Suppressor macrophage treated with lipopolysaccharide for 4 hours (primary cell): ENCODE measurements at places on chromosomes 3 and 15.

- DNase-seq = peak; percentile 90
Measured at GRCh38 chr3:16399473-16399872, 114.0 kb downstream of the RFTN1 start.

DNA sequence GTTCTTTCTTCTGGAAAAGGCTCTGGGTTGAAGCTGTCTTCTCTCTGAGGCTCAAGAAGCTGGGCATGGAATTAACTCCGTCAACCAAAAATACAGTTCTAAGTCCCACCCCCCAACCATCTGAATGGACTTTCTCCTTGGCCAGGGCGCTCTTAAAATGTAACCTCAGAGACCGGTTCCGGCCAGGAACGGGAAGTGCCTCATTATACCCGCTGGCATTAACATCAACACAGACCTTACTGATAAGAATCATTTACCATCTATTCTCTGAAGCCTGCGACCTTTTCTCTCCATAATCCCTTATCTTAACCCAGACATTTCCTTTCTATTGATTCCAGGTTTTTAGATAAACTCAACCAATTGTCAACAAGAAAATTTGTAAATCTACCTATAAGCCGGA, 64.7 kb downstream of the ATP1B3 start:
- peak; percentile 28 for DNase-seq

- no peak for DNase-seq
Measured at GRCh38 chr3:14550651-14551611, 10.8 kb upstream of the GRIP2 start.

- no peak for DNase-seq
Measured at GRCh38 chr3:87581240-87581639, 304.9 kb upstream of the POU1F1 start.

- DNase-seq = no peak
Measured at GRCh38 chr3:141413801-141414689, 45.7 kb downstream of the ZBTB38 start.
